Smooth muscle cell of trachea (primary cell): ENCODE measurements at places on chromosomes 7 and 10. TPM values are rescaled to one million over a fixed set of nuclear protein-coding genes. Genes with fewer than 3 reads are reported as not detected.

The ACTA2 gene
- total RNA-seq: 85.4 and 186 TPM in 2 replicates

The VWDE gene
- total RNA-seq: 0.15 TPM in 1 of 2 replicates, not detected in the other

The GCK gene
- 1.5 and 2.2 TPM in 2 replicates for total RNA-seq

The FRG2B gene
- total RNA-seq: not detected in 2 replicates

The IFIT1B gene
- total RNA-seq: not detected in 2 replicates

The GPR26 gene
- total RNA-seq: not detected in 2 replicates

The CTTNBP2 gene
- total RNA-seq: 16.4 and 22.3 TPM in 2 replicates

The TLL2 gene
- total RNA-seq: under 0.01 and 0.17 TPM in 2 replicates

The PRLHR gene
- not detected in 2 replicates for total RNA-seq

The NRG3 gene
- total RNA-seq: under 0.01 TPM in 1 of 2 replicates, not detected in the other

The DDC gene
- total RNA-seq: not detected in 2 replicates
